ENCODE measurements at places on chromosomes 4 and X.

GRCh38 chrX:17854069-17854468, 7.0 kb downstream of the RAI2 start:
- no peaks in the 10 kb centered on the region for H3K36me3 ChIP-seq
- no peak for DNase-seq
- no peak overlapping the region for H3K4me3 ChIP-seq
- H3K27ac ChIP-seq = no peak overlapping the region
- peaks cover 8% of the 10 kb centered on the region for H3K27me3 ChIP-seq

DNA sequence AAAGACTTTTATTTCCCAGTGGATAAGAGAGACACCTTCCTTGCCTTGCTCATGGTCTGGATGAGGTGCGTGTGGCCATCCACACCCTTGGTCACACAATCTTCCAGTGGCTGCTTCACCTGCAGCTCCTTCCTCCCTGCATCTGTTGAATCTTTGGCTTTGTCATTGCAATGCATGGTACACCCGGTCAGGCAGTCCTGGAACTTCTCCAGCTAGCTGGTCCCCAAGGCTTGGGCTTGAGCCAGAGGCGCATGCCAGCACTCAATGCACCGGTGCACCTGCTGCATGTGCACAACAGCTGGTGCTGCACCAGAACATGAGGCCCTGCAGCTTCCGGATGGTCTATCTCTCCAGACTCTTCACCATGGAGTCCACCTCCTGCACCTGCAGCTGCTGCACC, 31.7 kb downstream of the SCML1 start:
- no peaks in the 10 kb centered on the region for H3K27me3 ChIP-seq
- H3K4me3 ChIP-seq = no peak overlapping the region
- no peak for DNase-seq
- H3K4me1 ChIP-seq = no peaks in the 10 kb centered on the region

- H3K4me1 ChIP-seq = no peaks in the 10 kb centered on the region
- H3K36me3 ChIP-seq = no peaks in the 10 kb centered on the region
- no peak overlapping the region for H3K27ac ChIP-seq
- no peak overlapping the region for H3K4me3 ChIP-seq
Measured at GRCh38 chrX:47540754-47541538, 20.1 kb upstream of the ARAF start.

GRCh38 chr4:40750461-40751258, 905 bp downstream of the NSUN7 start:
- H3K36me3 ChIP-seq = peaks cover 3% of the 10 kb centered on the region
- peaks cover 9% of the 10 kb centered on the region for H3K27me3 ChIP-seq
- no peak for DNase-seq
- peak overlapping the region; percentile 53 for H3K27ac ChIP-seq

- no peak for DNase-seq
- peak overlapping the region; percentile 56 for H3K27ac ChIP-seq
- no peak overlapping the region for H3K4me3 ChIP-seq
- no peaks in the 10 kb centered on the region for H3K27me3 ChIP-seq
- peaks cover 3% of the 10 kb centered on the region for H3K4me1 ChIP-seq
Measured at GRCh38 chr4:1981251-1982058, 27.3 kb downstream of the NELFA start.

DNA sequence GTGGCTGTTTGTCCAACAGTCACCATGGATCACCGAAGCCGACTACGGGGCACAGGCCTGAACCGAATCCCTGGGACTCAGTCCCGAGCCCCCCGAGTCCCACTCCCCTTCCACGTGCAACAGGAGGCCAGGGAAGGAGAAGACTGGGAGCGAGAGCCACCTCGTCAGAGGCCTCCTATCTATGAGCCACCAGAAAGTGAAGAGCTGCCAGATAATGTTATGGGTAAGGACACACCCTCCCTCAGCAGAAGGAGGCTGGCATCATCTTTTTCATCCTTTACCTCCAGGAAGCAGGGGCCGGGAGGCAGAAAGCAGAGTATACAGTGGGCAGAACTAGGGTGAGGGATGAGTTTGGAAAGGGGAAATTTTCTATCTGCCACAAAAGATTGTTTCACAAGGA, 2.8 kb upstream of the PRDX4 start:
- no peak for DNase-seq
- H3K36me3 ChIP-seq = no peaks in the 10 kb centered on the region
- H3K27ac ChIP-seq = peak overlapping the region; percentile 78
- peaks cover 19% of the 10 kb centered on the region for H3K4me1 ChIP-seq

GRCh38 chr4:122663814-122664610, 43.1 kb upstream of the IL21 start:
- H3K4me1 ChIP-seq = no peaks in the 10 kb centered on the region
- no peak overlapping the region for H3K27ac ChIP-seq
- H3K4me3 ChIP-seq = no peak overlapping the region
- peaks cover 8% of the 10 kb centered on the region for H3K27me3 ChIP-seq

DNA sequence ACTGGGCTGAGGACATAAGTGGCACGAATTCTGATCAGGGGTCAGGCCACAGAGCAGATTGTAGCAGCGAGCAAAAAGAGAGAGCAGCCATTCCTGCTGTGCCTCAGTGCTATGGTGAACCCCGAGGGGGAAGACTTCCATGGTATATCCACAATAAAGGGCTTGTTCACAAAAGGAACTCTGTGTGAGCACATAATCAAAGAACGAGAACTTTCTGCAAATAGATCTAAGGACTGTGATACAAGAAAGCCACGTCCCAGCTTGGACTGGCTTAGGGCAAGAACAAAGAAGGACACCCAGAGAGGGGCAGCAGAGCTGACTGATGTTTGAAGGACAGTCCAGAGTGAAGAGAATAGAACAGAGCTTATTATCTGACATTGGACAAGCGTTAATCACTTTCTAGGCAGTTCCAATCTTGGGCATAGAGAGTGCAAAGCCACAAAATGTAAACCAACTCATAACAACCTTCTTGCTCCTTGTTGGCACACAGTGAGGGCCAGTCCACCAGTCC, 24.0 kb downstream of the PPEF2 start:
- H3K4me1 ChIP-seq = no peaks in the 10 kb centered on the region
- H3K27me3 ChIP-seq = no peaks in the 10 kb centered on the region
- no peak overlapping the region for H3K27ac ChIP-seq
- no peak overlapping the region for H3K4me3 ChIP-seq
- DNase-seq = no peak
- H3K36me3 ChIP-seq = peaks cover 1% of the 10 kb centered on the region

- no peak overlapping the region for H3K27ac ChIP-seq
- no peak for DNase-seq
- no peaks in the 10 kb centered on the region for H3K27me3 ChIP-seq
- no peaks in the 10 kb centered on the region for H3K36me3 ChIP-seq
Measured at GRCh38 chr4:180225977-180226376, 2017.2 kb upstream of the TENM3 start.

- H3K4me3 ChIP-seq = peak overlapping the region; percentile 61
- H3K27ac ChIP-seq = no peak overlapping the region
- H3K4me1 ChIP-seq = peaks cover 18% of the 10 kb centered on the region
- peaks cover 19% of the 10 kb centered on the region for H3K27me3 ChIP-seq
- no peaks in the 10 kb centered on the region for H3K36me3 ChIP-seq
Measured at GRCh38 chr4:6200922-6201362, 593 bp upstream of the JAKMIP1 start.

- H3K27me3 ChIP-seq = no peaks in the 10 kb centered on the region
- DNase-seq = no peak
- H3K4me3 ChIP-seq = no peak overlapping the region
- no peaks in the 10 kb centered on the region for H3K36me3 ChIP-seq
- H3K27ac ChIP-seq = no peak overlapping the region
Measured at GRCh38 chr4:157096439-157096838, 20.5 kb downstream of the GLRB start.

DNA sequence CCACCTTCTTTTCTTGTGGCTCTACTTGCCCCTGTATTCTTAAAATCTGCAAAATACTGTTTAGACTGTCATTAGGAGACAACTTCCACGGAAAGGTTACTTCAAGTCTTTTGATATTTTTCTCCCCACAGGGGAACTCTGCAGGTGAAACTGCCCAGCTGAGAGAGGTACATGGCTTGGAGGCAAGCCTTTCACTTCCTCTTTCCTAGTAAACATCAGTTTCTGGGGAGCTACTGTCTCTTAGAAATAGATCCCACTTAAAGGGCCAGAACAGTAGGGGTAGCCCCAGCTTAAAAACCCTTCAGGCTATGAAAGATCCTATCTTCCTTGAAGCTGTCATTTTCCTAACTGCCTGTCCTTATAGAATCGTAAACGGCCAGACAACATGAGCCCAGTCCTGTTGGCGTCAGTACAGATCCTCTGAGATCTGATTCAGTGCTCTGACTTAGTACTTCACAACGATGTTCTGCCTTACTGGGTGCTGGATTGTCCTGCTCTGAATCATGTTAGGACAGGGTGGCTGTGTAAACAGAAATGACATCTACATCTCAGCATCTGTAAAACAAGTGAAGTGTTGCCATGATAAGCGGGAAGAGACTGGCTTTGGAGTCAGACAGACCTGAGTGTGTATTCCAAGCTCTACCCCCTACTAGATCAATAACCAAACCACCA, 102.1 kb downstream of the ITIH6 start:
- H3K36me3 ChIP-seq = no peaks in the 10 kb centered on the region
- H3K4me1 ChIP-seq = peaks cover 6% of the 10 kb centered on the region
- H3K27ac ChIP-seq = peak overlapping the region; percentile 24

DNA sequence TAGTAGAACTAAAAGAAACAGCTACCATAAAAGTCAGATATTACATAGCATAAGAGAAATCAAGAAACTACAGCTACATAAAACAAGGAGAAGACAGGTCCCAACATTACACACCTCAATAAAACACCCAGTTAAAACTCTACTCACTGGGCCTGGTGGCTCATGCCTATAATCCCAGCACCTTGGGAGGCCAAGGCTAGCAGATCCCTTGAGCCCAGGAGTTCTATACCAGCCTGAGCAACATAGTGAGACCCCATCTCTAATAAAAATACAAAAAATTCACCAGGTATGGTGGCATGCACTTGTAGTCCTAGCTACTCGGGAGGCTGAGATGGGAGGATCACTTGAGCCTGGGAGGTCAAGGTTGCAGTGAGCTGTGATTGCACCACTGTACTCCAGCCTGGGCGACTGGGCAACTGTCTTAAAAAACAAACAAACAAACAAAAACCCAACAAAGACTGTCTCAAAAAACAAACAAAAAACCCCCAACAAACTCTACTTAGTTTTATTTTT, 15.2 kb upstream of the TXLNG start:
- H3K4me1 ChIP-seq = no peaks in the 10 kb centered on the region
- H3K4me3 ChIP-seq = no peak overlapping the region
- H3K27ac ChIP-seq = no peak overlapping the region
- no peak for DNase-seq
- H3K27me3 ChIP-seq = no peaks in the 10 kb centered on the region

GRCh38 chr4:160019936-160020335, 917.1 kb downstream of the RAPGEF2 start:
- H3K4me1 ChIP-seq = no peaks in the 10 kb centered on the region
- no peak overlapping the region for H3K27ac ChIP-seq
- no peaks in the 10 kb centered on the region for H3K27me3 ChIP-seq
- H3K4me3 ChIP-seq = no peak overlapping the region
- H3K36me3 ChIP-seq = no peaks in the 10 kb centered on the region
- no peak for DNase-seq

- DNase-seq = no peak
- no peaks in the 10 kb centered on the region for H3K36me3 ChIP-seq
- H3K27me3 ChIP-seq = peaks cover 8% of the 10 kb centered on the region
- H3K4me1 ChIP-seq = no peaks in the 10 kb centered on the region
- H3K27ac ChIP-seq = no peak overlapping the region
Measured at GRCh38 chr4:57132743-57133137, 22.6 kb upstream of the IGFBP7 start.

DNA sequence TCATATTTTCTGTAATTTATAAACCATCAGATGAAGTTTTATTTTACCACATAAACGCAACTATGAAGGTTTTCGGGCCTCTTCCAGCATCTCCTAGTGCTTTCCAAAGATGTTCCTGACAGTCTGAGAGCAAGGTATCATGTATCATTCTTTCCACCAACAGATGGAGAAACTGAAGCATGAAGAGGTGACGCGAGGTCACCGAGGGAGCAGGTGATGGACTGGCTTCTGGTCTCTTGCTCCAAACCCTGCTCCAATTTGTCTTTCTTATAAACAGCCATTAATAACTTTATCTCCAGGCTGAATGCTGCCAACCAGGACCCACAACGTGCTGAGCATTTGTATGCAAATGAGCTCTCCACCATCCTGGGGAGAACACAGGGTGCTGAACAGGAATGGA, 86.3 kb upstream of the MAML3 start:
- H3K4me1 ChIP-seq = peaks cover 20% of the 10 kb centered on the region
- H3K4me3 ChIP-seq = no peak overlapping the region
- H3K27ac ChIP-seq = no peak overlapping the region

- peaks cover 9% of the 10 kb centered on the region for H3K4me1 ChIP-seq
- peaks cover 6% of the 10 kb centered on the region for H3K27me3 ChIP-seq
- peak overlapping the region; percentile 75 for H3K4me3 ChIP-seq
Measured at GRCh38 chrX:276581-277201, 4.5 kb upstream of the PLCXD1 start.

GRCh38 chrX:33095079-33095478, 116.3 kb downstream of the DMD start:
- DNase-seq = no peak
- no peak overlapping the region for H3K27ac ChIP-seq
- H3K4me1 ChIP-seq = no peaks in the 10 kb centered on the region
- H3K27me3 ChIP-seq = no peaks in the 10 kb centered on the region
- H3K4me3 ChIP-seq = no peak overlapping the region
- no peaks in the 10 kb centered on the region for H3K36me3 ChIP-seq

GRCh38 chrX:44228621-44229020, 114.9 kb downstream of the EFHC2 start:
- no peak for DNase-seq
- no peak overlapping the region for H3K4me3 ChIP-seq
- peaks cover 5% of the 10 kb centered on the region for H3K4me1 ChIP-seq
- H3K27ac ChIP-seq = no peak overlapping the region
- no peaks in the 10 kb centered on the region for H3K27me3 ChIP-seq

DNA sequence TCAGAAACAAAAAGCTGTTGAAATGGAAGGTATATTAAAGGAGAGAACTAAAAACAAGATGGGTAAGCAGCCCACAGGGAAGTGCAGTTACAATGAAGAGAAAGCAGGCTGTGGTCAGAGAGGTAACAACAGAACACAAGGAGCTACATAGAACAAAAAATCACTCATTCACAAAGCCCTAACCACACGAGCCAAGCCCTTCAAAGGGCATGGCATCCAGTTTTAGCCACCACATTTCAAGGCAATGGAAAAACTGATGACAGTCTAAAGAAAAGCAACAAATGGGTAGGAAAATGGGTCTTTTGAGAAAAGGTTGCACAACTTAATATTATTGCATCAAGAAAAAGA, 37.5 kb downstream of the KDR start:
- DNase-seq = no peak
- H3K4me1 ChIP-seq = peaks cover 2% of the 10 kb centered on the region

GRCh38 chr4:88792268-88792781, 94.7 kb upstream of the NAP1L5 start:
- no peaks in the 10 kb centered on the region for H3K36me3 ChIP-seq
- H3K27me3 ChIP-seq = peaks cover under 1% of the 10 kb centered on the region
- DNase-seq = no peak

All from memory B cell (primary cell).